ENCODE measurements at places on chromosomes 3 and 15.

- no peak for DNase-seq
These were observed 7.3 kb downstream of the ESYT3 start for GRCh38 chr3:138441742-138442141.

DNA sequence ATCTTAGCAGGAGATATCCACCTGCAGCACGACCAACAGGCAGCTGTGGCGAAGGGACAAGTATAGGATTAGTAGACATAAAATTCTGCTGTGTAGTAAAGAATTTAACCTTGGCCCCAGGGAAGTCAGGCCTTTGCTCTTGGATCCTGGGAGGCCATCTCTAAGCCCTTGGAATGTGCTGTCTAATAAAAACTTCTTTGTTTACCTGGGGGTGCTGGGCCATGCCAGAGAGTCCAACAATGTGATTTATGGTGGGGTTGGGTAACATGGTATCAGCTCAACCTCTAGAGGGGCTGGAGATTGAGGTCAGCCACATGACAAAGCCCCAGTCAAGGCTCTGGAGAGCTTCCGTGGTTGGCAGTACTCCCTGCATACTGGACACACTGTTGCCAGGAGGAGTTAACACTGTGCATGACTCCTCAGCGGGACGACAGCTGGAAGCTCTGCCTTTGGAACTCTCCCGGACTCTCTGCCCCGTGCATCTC is 52.4 kb downstream of the HEG1 start:
- DNase-seq = no peak

DNA sequence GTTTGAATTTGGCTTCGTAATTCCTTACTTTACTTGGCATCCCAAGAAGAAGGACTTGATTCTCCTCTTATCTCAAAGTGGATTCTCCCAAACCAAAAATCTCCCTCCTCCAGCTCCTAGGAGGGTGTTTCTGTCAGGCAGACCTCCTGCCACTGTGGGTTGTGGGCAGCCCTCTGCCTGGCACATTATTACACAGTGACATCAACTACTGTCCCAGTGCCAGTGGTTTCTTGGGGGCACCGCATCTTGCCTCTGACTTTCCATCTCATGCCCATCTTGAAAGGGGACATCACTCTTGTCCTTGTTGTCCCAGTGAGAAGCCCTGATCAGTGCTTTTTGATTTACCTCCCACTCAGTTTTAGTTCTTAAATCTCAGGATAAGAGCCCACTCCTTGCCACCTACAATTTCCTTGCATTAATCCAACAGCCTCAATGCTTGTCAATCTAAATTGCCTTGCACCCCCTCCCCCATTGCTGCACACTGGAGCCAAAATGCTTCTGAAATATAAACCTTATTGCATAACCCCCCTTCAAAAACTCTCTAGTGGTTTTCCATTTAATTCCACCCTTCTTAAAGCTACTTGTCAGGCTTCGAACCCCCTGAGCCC is 81.0 kb downstream of the TRAK1 start:
- no peak for DNase-seq

DNA sequence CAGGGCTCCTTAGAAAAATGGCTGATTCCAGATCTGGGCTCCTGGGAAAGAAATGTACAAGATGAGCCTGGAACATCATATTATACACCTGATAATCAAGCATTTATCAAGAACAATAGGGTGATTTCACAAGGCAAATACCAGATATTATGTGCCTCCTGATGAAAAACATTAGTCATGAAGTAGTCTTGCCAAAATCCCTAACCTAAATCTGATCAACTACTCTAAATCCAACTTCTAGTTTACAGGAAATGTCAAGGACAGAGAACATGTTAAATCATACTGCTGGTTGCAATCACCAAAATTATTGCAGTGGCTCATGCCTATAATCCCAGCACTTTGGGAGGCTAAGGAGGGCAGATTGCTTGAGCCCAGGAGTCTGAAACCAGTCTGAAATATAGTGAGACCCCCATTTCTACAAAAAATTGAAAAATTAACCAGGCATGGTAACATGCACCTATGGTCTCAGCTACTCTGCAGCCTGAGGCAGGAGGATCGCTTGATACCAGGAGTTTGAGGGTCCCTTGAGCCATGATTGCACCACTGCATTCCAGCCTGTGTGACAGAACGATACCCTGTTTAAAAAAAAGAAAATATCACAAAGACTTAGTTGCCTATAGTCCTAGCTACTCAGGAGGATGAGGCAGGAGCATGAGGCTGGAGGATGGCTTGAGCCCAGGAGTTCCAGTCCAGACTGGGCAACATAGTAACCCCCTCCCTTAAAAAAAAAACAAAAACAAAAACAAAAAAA is 34.9 kb upstream of the ATP13A3 start:
- no peak for DNase-seq

DNA sequence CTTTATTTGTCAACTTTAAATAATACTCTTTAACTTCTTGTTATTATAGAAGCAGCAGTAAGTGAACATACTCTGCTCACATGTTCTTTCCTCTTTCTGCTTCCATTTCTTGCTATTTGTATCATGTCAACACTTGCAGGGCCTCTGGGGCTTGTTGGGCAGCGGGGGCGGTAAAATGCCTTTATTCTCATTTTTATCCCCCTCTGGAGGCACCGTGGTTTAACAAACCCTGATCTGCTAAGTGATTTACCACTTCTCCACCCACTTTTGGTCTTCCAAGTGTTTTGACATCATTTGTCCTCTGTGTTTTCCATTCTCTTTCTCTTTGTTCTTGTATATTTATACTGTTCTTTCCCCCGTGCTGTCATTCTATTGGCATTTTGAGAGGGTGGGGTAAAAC is 33.9 kb downstream of the SCN10A start:
- DNase-seq = no peak

DNA sequence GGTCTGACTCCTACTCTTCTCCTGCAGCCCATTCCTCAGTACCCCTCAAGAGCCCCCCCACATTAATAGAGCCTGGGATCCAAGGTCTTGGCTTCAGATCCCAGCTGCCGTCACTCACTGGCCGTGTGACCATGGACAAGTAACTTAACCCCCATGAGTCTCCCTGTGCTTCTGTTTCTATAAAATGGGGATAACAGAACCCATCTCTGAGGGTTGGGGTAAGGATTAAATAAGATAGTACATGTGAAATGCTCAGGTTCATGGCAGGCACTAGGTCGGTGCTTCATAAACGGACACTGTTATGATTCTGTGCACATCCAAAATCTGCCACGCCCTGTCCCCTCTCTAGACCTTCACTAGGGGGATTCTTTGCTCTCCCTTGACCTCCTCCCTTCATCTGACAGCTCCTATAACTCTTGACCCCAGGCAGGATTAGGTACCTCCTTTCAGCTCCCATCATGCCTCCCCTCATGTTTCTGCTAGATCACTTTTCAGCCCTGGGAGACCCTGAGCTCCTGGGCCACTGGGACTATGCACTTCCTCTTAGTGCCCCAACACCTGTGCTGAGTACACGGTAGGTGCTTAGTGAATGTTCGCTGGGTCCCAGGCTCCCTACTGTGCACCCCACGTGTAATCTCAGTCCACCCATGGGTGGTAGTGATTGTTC is 1.5 kb downstream of the CAND2 start:
- DNase-seq = no peak

DNA sequence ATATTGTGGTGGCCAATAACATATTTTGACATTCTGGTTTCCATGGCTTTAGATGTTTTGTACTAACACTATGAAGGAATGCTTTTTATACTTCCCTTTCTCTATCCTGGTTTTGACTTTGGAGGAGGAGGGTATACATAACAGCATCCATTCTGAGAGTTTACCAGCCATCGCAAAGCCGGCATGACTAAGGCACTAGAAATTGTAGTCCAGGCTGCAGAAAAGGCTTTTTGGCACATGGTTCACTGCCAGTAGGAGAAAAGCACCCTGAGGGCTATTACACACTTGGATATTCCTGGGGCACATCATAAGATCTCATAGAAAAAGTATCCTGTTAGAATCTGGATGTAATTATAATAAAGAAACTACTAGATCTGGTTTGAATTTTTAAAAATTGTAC is 101.8 kb downstream of the STT3B start:
- no peak for DNase-seq

DNA sequence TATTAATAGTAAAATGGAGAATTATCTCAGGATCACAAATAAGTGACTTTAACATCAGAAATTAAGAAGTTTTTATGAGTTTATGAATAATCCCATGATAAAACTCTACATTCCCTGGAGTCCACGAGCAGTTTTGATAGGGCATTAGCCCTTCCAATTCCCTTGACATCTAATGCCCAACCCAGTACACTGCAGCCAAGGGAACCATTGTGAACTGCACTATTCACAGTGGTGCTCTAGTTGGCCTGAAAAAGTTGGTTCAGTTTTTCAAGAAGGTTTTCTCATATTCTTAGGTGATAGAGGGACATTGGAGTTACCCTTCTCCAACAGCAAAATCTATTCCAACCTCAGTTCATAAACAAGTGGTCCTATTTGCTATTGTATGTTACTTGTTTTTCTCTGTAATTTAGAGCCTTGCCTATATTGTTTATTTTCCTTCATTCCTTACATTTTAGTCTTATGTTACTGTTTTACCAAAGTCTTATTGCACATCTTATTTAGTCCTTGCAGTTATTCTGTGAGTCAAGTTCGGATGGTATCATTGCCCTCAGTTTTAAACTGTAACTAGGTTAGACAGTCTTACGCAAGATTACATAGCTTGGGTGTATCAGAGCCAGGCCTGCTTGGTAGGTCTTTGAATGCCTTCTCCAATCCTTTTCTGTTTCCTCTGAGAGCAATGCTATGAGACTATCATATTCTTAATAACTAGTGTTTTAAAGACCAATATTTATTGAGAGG is 57.9 kb upstream of the SAMMSON start:
- DNase-seq = no peak

DNA sequence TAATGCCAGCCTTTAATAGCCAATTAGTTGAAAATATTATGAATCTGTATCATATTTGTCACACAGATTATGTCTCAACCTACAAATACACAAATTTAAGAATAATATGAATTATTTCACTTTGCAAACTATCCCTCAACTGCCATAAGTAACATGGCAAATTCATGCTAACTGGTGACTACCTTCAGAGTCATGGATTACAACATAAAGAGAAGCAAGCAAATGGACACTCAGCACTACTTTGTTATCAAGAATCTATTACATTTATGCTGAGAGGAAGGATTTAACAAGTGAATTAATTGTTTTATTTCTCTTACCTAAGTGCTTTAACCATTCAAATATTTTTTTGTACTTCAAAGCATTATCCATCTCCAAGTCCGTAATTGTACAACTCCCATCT is 103.1 kb upstream of the BCL6 start:
- no peak for DNase-seq

DNA sequence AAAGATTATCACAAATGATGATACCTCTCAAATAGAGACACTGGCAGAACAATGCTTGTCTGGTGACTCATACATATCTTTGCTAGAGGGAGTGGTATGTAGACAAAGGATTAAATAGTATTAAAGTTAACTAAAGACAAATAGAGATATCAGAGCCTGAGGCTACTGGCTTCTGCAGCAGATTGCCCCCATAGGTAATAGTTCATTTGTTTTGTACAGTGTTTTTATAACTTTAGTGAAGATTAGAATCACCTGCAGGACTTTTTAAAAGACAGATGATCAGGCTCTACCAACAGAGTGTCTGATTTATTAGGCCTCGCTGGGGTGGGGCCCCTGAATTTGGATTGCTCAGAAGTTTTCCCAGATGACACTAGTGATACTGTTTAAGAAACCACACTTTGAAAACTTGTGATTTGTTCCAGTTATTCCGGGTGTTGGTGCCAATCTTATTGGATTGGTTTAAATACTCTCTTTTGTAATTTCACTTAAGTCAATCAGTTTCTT is 96.4 kb downstream of the NAALADL2 start:
- DNase-seq = no peak

GRCh38 chr3:112354642-112355306 is 21.8 kb downstream of the CD200 start:
- DNase-seq = no peak

DNA sequence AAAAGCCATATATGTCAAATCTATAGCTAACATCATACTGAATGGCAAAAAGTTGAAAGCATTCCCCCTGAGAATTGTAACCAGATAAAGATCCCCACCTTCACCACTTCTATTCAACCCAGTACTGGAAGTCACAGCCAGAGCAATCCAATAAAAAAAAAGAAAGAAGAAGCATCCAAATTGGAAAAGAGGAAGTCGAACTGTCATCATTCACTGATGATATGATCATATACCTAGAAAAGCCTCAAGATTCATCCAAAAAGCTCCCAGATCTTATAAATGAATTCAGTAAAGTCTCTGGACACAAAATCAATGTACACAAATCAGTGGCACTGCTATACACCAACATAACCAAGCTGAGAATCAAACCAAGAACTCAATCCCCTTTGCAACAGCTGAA is 97.4 kb downstream of the CBLB start:
- DNase-seq = no peak

- no peak for DNase-seq
These were observed 287.3 kb upstream of the TPRG1 start for GRCh38 chr3:188884299-188885043.

- no peak for DNase-seq
These were observed 329.8 kb upstream of the SGO1 start for GRCh38 chr3:20515834-20516233.

- no peak for DNase-seq
These were observed 100.3 kb downstream of the FNDC3B start for GRCh38 chr3:172139528-172140276.

DNA sequence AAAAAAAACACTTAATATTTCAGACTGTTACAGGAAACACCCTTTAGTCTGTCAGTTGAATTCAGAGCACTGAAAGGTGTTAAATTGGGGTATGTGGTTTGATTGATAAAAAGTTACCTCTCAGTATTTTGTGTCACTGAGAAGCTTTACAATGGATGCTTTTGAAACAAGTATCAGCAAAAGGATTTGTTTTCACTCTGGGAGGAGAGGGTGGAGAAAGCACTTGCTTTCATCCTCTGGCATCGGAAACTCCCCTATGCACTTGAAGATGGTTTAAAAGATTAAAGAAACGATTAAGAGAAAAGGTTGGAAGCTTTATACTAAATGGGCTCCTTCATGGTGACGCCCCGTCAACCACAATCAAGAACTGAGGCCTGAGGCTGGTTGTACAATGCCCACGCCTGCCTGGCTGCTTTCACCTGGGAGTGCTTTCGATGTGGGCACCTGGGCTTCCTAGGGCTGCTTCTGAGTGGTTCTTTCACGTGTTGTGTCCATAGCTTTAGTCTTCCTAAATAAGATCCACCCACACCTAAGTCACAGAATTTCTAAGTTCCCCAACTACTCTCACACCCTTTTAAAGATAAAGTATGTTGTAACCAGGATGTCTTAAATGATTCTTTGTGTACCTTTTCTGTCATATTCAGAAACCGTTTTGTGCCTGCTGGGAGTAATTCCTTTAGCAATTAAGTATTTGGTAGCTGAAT is 17.9 kb downstream of the TMEM43 start:
- no peak for DNase-seq

GRCh38 chr3:16026753-16027152 is 147.7 kb upstream of the GALNT15 start:
- no peak for DNase-seq

DNA sequence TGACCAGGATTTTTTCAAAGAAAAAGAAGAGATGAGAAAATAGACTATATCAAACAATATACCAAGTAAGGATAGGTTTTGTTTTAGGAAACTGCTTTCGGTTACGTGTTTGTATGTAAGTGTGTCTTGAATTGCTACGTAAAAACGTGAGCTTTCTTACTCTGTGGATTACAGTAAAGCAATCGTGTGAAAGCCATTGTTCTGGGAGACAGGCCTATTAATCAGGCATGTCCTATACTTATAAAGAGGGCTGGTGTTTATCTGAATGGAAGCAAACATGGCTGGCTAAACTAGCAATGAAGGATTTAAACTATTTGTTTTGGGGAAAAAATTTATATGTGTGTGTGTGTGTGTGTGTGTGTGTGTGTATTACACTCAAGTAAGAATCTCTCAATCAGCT is 2.6 kb downstream of the EHHADH start:
- DNase-seq = no peak

Data from nucleus accumbens (tissue), 56 donors.